ENCODE measurements at places on chromosomes 5 and 9.

DNA sequence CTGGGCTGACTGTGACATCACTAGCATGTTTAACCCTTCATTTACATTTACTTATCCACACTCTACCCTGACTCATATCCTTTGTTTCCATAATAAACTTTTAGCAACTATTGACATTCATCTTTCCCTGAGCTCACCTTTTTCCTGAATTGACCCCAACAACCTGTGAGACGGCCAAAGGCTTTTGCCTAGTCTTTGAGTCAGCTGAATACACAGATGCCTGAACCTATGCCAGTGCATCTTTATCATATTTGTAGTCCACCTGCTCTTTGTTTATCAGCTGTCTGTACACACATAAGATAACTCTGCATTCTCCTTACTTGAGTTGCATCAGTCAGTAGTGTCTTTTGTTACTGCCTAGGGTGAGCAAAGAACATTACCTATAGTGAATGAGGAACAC lies 128.5 kb upstream of the HMHB1 start:
- no peak for DNase-seq

DNA sequence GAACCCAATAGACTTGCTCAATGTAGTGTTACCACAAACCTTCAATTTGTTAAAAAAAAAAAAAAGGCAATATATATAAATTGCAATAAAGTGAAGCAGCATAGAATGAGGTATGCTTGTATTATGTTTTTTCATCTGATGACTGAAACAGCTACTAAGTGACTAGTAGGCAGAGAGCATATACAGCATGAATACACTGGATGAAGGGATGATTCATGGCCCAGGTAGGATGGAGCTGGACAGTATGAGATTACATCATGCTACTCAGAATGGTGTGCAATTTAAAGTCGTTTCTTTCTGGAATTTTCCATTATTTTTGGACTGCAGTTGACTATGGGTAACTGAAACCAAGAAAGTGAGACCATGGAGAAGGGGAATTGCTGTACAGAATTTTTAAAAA lies 161.2 kb downstream of the GNA14 start:
- DNase-seq: no peak

DNA sequence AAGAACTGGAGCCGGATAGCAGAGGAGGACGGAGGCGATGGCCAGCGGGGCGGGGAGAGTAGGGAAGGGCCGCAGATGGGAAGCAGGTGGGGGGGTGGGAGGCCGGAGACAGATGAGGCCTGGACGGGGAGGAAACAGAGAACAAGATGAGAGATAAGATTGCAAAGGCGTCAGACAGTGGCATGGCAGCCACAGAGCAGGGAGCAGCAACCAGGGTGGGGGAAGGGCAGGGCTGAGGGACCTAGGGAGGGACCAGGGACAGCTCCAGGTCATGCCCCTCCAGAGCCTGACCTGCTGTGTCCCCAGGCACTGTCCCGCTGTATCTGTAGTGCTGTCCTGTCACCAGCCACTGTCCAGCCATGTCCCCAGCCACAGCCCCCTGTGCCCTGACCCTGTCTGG lies 49.6 kb upstream of the LMX1B start:
- DNase-seq: no peak

GRCh38 chr5:34586117-34586885 lies 69.8 kb upstream of the RAI14 start:
- DNase-seq: no peak

- no peak for DNase-seq
Measured at GRCh38 chr5:143977891-143978461, 166.0 kb downstream of the HMHB1 start.

DNA sequence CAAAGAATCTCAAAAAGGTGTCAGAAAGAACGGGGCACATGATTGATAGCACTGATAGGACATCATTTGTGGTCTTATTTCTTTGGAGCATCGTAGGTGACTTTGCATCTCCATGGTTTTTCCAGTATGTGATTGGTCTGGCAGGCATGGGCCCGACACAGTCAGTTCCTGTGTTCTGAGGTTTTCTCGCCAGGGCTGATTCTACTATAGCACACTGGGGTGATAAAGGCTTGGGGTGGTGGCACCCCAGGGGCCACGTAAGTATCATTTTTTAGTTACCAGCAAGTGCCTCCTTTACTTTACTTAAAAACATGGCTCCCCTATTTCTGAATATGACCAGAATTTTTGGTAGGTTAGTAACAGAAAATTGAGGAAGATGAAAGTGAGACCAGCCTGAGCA lies 202.7 kb downstream of the RFK start:
- no peak for DNase-seq

GRCh38 chr9:120741701-120742100 lies 27.4 kb upstream of the MEGF9 start:
- DNase-seq: no peak

DNA sequence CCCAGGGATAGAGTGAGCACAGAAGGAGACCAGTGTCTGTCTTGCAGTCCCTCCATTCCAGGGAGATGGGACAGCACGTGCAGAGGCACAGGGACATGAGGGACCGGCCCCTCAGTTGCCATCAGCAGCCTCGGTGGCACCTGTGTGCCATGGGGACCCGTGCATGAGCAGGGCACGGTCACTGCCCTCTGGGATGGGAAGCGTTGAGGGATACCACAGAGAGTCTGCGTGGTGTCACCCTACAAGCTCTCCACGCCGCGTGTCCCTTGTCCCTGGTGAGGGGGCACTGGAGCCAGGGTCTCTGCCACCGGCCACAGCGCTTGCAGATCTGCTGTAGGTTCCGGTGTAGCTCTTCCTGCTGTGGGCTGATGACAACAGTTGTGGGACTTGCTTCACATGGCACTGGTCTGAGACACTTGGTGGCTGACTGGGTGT lies 108.1 kb downstream of the CACNA1B start:
- DNase-seq: no peak

GRCh38 chr5:90406466-90406865 lies 3.1 kb downstream of the CETN3 start:
- DNase-seq: no peak

- DNase-seq: peak; percentile 63
Measured at GRCh38 chr5:143605403-143606005, 202.0 kb upstream of the NR3C1 start.

DNA sequence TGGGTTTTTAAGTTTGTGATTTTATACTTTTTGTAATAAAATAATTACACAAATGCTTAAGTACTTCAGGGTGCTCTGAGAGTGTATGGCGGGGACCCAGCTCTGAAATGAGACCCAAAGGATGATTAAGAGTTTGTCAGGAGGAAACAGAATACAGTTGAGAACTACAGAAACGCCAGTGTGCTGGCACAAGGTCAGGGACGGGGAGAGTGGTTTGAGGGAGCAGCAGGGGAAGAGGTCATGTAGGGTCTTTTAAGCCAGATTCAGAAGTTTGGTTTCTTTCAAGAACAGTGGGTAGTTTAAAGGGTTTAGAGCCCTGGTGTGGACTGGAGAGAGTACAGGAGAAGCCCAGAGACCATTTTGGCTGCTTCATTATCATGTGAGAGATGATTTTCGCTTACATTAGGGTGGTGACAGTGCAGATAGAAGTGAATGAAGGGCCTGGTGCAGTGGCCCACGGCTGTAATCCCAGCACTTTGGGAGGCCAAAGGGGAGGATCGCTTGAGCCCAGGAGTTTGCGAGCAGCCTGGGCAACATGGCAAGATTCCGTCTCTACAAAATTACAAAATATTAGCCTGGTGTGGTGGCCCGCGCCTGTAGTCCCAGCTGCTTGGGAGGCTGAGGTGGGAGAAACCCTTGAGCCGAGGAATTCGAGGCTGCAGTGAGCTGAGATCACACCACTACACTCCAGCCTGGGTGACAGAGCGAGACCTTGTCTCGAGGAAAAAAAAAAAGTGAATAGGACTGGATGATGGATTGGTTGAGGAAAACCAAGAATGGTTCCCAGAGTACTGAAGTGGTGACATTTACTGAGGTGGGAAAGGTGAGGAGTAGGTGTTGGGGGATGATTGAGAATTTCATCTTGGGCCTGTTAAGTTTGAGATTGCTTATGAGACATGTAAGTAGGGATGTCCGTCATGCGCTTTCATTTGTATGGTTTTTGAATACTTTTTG lies 1.4 kb upstream of the ETF1 start:
- no peak for DNase-seq

- DNase-seq: no peak
Measured at GRCh38 chr5:71899865-71900342, 180.8 kb downstream of the CARTPT start.

- no peak for DNase-seq
Measured at GRCh38 chr5:162037431-162037830, 30.1 kb upstream of the GABRG2 start.

DNA sequence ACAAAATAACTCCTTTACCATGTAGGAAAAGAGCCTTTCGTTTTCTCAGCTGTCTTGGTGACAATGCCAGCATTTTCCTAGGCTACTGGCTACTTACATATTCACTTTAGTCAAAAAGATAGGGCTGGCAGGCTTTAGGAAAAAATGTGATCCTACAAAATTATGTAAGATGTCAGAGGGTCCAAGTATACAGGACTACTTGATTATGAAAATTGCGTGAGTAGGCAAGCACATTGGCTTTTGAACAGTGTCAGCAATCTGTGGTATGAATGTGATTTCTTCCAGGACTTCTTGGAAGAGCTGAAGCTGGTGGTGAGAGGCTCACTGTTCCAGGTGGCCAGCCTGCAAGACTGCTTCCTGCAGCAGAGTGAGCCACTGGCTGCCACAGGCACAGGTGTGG lies 22.8 kb downstream of the THBS4 start:
- DNase-seq: no peak

DNA sequence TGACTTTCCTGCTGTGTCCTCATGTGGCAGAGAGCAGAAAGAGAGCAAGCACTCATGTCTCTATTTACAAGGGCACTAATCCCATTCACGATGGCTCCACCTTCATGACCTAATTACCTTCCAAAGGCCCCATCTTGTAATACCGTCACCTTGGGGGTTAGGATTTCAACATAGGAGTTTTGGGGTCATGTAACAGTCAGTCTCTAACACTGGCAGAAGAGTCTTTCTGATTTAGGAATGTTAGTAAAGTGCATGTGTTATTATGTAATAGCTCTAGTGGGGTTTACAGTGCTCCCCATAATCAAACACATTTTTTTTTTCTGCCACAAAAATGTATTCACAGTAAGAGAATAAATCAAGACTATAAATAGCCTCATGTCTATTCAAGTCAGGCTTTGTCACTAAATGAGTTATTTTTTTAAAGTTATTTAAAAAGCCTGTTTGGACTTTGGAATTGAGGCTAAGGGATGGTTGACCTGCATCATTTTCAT lies 19.1 kb downstream of the GALNT10 start:
- DNase-seq: no peak

GRCh38 chr5:149358868-149359495 lies 1.1 kb downstream of the PCYOX1L start:
- DNase-seq: no peak

- DNase-seq: no peak
Measured at GRCh38 chr5:26572480-26572879, 465.9 kb downstream of the CDH9 start.

DNA sequence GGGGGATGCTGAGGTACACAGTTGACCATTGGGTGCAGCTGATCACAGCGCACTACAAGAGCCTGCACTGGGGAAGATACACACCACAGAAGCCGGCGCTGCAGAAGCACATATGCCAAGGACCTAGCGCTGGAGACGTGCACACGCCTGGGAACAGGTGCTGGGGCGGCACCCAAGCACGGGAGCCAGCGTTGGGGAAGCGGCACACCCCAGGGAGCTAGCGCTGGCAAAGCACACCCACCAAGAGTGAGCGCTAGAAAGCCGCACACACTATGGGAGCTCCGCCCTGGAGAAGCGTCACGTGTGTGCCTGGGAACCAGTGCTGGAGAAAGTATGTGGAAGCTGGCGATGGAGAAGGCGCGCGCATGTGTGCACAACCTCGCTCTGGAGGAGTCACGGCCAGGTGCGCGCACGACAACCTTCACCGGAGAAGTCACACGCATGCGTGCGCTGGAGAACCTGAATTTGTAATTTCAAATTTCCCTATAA lies 4.5 kb downstream of the FANCC start:
- peak; percentile 28 for DNase-seq

DNA sequence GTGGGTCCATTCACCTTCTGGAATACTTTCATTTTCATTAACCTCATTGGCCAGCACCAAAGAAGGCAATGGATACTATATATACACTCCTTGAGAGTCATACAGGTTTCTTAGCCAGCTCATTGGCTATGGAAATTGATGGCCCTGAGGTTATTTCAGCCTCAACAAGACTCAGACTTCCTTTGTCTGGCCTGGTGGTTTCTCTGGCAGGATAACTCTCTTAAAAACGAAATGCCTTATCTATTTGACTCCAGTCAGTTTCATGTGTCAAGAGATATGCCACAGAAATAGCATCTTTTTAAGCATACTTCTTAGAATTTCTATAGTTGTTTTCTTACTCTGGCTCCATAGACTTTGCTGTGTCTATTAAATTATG lies 28.9 kb downstream of the CDH9 start:
- DNase-seq: no peak

DNA sequence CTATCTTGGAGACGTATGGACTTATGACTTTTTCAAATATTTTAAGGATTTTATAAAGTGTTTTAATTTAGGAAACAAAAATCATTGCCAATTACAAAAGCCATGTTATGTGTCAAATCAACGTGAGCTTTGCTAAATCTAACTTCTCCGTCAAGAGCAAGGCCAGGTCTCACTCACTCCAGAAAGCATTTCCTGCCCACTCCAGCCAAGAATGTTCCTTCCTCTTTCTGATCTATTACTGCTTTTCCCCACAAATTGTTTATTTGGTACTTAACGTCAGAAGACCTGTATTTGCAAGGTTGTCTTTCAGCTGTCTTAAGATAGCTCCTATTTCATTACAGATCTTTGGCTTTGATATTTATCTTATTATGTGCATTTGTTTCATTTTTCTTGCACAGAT lies 193.5 kb upstream of the HAPLN1 start:
- DNase-seq: no peak

- peak; percentile 19 for DNase-seq
Measured at GRCh38 chr5:146825033-146825432, 53.5 kb downstream of the PPP2R2B start.

- no peak for DNase-seq
Measured at GRCh38 chr5:173823274-173823644, 64.9 kb upstream of the CPEB4 start.

DNA sequence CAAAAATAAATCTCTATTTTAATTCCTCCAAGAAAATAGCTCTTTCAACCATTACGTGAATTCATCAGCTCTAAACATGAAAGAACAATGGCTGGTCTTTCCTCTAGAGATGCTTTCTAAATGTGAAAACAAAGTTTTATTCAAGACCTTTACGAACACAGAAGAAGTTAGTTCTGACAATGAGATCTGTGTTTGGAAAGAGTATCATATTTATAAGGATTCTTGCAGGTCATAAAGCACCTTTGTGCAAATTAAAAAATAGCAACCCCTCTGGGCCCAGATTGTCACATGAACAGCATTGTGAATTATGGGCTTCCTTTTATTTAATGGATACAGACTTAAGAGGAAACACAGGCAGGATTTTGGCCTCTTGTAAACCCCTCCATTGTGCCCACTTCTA lies 17.7 kb upstream of the FTMT start:
- DNase-seq: no peak

- DNase-seq: no peak
Measured at GRCh38 chr9:97809666-97810344, 43.2 kb upstream of the FOXE1 start.

DNA sequence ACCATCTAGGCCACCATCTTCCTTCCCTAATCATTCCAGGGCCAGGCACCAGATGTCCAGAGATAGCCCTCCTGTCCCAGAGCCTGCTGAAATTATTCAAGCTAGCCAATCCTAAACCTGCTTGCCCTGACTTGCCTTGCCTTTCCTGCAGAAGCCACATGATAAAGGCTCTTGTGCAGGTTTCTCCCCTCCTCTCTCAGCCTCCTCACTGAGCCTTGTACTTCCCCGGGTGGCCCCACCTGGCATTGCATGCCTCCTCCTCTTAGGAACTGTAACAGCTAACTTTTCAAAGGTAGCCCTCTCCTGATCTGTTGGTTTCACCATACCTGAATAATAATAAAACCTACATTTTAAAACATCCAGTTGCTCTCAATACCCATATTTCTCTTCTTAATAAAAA lies 42.6 kb downstream of the DIRAS2 start:
- no peak for DNase-seq

Data from activated T-cell treated with anti-CD3 and anti-CD28 coated beads, Interleukin-2, amount 50 U/mL, for 48 hours (primary cell).